ENCODE measurements at places on chromosomes 4 and X. TPM values are rescaled to one million over a fixed set of nuclear protein-coding genes. Genes with fewer than 3 reads are reported as not detected.
A peak's percentile ranks its signal among the peaks of the same experiment; 100 is the strongest.

GRCh38 chrX:134622056-134622812 is 36.0 kb downstream of the PLAC1 start:
- DNase-seq = no peak

DNA sequence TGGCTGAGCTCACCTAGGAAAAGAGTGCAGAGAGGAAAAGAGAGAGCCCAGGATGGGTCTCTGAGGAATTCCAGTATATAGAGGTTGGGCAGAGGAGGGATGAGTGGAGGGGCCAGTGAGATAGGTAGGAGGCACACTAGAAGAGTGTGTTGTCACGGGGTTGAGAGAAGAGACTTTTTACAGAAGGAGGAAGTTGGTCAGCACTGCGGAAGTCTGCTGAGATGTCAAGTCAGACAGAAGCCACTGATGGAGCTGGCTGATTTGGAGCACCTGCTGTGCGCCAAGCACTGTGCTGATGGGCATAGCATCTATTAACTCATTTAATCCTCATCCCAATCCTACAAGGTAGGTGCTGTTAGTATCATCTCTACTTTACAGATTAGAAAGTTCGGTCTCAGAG is 60.4 kb downstream of the EFNB1 start:
- DNase-seq = no peak

DNA sequence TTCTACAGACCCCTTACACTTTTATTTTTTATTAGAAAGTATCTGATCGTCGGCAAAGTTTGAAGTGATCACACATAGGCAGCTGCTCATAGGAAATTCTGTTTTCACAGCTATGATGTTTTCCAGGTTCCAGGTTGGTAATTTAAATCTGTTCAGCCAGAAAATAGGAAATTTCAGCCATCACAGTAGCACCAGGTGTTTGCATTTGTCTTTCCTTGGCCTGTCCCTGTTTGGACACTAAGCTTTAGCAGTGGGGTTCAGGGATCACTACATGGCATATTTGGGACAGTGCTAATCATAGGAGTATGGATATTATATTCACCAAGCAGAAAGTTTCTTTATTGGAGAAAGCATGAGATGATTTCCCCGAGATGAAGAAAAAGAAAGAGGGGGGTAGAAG is 92.9 kb downstream of the ANK2 start:
- peak; percentile 56 for DNase-seq

DNA sequence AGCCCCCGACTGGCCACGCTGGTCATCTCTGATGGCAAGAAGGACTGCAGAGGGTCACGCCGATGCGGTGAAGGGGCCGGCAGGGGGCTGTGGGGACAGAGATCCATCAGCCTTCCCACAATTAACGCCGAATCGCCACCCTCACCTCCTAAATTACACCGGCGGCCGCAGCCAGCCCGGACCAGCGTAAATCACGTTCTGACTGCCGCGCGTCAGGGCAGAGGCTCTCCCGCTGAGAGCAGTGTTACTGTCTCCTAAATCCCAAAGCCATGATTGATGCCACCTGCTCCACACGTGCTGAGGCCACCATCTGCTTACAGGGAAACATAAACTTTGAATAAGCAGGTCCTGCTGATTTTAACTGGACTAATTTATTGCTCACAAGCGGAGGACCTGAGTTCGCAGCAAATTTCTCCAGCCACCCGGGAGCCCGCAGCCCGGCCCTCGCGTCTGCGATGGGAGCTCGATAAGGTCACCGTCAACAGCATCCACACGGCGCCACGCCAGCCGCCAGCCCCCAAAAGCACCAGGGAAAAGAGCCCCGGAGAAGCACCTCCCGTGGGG is 127.3 kb upstream of the NKX1-1 start:
- DNase-seq = peak; percentile 32

GRCh38 chr4:40980318-40980883 is 230.6 kb downstream of the NSUN7 start:
- no peak for DNase-seq

DNA sequence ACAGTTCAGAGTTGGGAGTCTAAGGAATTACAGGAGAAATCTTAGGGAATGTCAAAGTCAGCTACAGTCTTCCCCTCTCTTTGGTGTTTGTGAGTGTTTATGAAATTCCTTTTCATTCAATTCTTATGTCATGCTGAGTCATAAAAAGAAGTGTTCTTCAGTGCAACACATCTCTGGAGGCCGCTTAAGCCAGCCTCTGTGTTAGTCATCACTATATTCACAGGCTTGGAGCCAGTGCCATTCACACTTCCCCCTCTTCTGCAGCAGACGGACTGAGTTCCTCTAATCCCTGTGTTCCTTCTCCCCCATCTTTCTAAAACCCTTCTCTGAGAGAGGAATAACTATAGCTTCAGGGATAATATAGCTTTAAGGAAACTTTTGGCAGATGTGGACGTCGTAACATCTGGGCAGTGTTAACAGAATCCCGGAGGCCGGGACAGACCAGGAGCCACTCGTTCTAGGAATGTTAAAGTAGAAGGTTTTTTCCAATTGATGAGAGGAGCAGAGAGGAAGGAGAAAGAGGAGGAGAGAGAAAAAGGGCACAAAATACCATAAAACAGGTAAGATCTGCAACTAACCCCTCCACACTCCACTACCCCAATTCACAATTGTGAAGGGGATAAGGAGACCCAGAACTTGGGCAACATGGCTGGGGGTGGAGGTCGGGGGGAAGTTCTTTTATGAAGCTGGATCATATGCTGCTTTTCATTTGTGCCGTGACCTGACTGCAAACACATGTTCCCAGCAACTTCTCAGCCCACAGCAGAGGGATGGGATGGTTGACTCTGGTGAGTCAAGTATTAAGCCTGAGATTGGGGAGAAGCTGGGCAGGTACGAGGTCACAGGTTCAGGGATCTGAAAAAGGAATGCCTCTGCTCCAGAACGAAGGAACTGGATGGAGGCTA is at the start of gene SRPX2:
Gene SRPX2 (plus strand): TSS at position 244 of the 905 bp plus-strand sequence. CDS start 2,124 bp downstream, outside the sequence.
- no peak for DNase-seq

DNA sequence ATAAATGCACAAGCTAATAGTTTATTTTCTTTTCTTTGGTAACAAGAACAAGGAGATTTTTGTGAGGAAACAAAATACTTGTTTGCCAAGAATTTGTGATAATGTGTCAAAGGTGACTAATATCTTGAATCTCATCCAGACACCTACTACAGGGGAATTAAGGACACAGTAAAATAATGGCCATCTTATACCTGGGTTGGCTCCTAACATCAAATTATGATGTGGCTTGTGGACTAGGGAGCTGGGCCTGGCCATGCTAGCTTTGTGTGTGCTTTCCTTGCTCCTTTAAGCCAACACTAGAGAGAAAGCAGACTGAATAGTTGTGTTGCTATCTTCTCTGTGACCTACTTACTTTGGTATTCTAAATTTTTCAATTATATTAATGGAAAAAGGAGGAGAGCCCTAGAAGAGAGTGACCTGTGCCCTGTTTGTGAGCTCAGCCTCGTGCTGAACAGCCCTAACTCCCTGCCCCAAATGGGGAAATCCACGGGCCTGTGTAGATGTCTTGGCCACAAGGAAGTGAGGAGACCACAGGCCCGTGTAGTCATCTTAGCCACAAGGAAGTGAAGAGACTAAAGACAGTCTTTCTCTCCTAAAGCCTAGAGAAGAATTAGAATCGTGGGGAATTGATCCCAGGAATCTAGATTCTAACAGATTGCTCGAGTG is 23.3 kb downstream of the ARHGAP24 start:
- no peak for DNase-seq

- DNase-seq = no peak
Observed at GRCh38 chr4:172514011-172514410, 654.6 kb upstream of the GALNT7 start.

DNA sequence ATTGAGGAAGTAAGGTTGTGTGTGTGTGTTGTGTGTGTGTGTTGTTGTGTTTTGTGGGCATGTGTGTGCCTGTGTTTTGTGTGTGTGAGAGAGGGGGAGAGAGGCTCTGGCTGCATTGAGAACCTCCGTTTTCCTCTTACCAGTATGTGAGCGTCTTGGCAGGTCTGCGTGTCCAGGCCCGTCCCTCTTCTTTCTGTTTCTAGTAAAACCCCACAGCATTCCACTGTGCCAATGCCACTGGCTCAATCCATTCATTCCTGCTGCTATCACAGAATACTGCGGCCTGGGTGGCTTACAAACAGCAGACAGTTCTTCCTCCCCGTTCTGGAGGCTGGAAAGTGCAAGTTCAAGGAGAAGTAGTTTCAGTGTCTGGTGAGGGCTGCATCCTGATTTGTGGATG is 15.5 kb upstream of the HTRA3 start:
- DNase-seq = no peak

DNA sequence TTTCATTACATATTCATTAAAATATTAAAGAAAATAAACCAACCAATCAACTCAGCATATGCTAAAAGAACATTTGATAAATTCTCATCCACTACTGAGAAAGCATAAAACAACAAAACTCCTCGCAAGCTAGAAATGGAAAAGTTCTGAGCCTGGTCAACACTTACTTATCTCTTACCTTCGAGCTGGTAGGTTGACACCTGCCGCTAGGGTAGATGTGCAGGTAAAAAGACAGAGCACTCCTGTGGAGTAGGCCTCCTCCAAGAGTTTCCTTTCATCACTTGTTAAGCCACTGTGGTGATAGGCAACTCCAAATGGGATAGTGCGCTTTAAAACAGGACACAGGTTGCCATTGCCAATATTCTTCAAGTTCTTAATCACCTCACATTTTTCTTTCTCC is 18.9 kb downstream of the HELQ start:
- DNase-seq = no peak

The LNX1 gene
- total RNA-seq = not detected

The ALG13 gene
- 27.6 TPM for total RNA-seq

The OTC gene
- not detected for total RNA-seq

The VSIG1 gene
- total RNA-seq = not detected

The ZBTB33 gene
- total RNA-seq = 5.0 TPM
